ENCODE measurements at places on chromosomes 2 and 18. TPM values are rescaled to one million over a fixed set of nuclear protein-coding genes. Genes with fewer than 3 reads are reported as not detected.
A peak's percentile ranks its signal among the peaks of the same experiment; 100 is the strongest.

- H3K27me3 ChIP-seq, result no peaks in the 10 kb centered on the region
- no peak for DNase-seq
- H3K36me3 ChIP-seq, result no peaks in the 10 kb centered on the region
- no peak overlapping the region for H3K27ac ChIP-seq
- no peak overlapping the region for H3K4me3 ChIP-seq
Observed at GRCh38 chr2:201415149-201415548, 36.1 kb downstream of the TRAK2 start.

GRCh38 chr2:195368249-195369217, 288.5 kb upstream of the SLC39A10 start:
- H3K4me1 ChIP-seq, result no peaks in the 10 kb centered on the region
- DNase-seq, result no peak
- H3K27ac ChIP-seq, result no peak overlapping the region
- H3K27me3 ChIP-seq, result no peaks in the 10 kb centered on the region
- H3K36me3 ChIP-seq, result no peaks in the 10 kb centered on the region
- H3K4me3 ChIP-seq, result no peak overlapping the region

GRCh38 chr2:6924924-6925409, 7.8 kb downstream of the RNF144A start:
- no peak for DNase-seq
- no peak overlapping the region for H3K27ac ChIP-seq
- no peaks in the 10 kb centered on the region for H3K27me3 ChIP-seq
- H3K4me3 ChIP-seq, result no peak overlapping the region
- H3K36me3 ChIP-seq, result no peaks in the 10 kb centered on the region

DNA sequence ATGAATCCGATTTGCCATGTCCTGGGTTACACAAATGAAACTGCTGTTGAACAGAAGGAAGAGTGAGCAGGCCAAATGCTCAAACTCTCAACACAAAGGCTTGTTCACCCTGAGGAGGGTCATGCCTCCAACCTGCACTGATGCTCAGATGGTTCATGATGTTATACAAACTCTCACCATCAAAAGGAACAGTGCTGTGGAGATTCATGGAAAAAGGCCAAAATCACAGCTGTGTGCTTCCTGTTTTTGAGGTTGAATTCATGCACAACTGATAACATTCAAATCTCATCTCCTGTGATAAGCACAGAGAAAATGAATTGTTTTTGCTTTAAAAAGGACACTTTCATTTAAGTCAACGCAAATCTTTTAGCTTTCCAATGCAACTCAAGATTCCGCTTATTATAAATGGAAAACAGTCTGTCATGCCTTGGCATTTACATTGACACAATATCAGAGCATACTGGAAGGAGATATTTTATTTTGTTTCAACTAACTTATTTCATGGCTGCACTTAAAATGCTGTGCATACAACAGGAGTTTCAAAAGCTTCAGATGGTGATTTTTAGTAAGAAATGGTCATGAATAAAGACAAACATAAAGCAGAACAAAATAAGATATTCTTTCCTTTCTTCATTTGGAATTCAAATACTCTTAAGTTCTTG, 22.2 kb upstream of the TTN start:
- no peaks in the 10 kb centered on the region for H3K4me1 ChIP-seq
- H3K36me3 ChIP-seq, result no peaks in the 10 kb centered on the region
- no peak for DNase-seq
- H3K27me3 ChIP-seq, result no peaks in the 10 kb centered on the region

DNA sequence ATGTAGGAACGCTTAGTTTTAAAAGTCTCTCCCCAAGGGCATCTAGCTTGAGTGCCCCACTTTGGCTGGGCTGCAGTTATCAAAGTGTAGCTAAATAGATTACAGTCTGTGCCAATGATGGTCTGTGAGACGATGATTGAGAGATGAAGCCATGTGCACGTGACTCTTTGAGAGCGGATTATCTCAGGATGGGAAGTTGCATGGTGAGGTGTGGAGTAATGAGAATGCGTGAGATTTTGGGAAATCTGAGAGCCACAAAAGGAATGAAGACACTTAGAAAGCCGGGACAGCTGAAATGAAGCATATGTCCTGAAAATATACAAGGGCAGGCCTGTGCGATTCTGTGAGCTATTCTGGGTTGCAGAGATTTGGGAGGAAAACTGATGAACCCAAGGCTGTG, 370.0 kb downstream of the TGIF1 start:
- H3K4me3 ChIP-seq, result no peak overlapping the region
- H3K27ac ChIP-seq, result no peak overlapping the region
- no peaks in the 10 kb centered on the region for H3K36me3 ChIP-seq
- DNase-seq, result no peak
- H3K27me3 ChIP-seq, result no peaks in the 10 kb centered on the region

GRCh38 chr2:27042985-27043634, 8.4 kb upstream of the AGBL5 start:
- H3K27ac ChIP-seq, result no peak overlapping the region
- H3K36me3 ChIP-seq, result no peaks in the 10 kb centered on the region
- H3K27me3 ChIP-seq, result no peaks in the 10 kb centered on the region

DNA sequence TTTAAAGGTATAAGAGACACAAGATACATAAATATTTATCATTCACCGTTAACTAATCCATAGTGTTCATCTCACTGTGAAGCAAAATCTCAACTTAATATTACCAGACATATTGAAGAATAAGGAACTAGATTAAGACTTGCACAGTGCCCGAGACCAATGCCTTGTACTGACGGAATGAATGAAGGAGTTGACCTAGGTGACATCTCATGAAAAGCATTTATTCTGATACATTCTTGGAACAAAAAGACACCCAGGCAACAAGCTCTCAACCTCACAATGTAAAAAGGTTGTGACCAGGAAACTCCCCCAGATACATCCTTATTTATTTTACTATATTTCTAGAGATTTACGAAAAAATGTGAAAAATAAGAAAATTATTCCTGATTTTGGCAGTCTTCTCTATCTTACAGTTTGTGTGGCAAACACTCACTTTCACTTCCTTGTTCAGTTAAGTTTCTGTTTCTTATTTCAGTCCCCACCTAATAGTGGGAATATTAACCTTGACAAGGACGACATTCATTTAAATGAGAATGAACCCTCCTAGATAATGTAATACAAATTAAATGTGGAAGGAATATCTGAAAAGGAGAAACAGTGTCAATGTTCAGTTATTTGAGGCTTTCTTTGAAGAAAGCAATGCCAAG, 28.4 kb downstream of the M1AP start:
- no peak overlapping the region for H3K27ac ChIP-seq
- H3K27me3 ChIP-seq, result no peaks in the 10 kb centered on the region
- no peak for DNase-seq
- H3K36me3 ChIP-seq, result no peaks in the 10 kb centered on the region
- H3K4me1 ChIP-seq, result no peaks in the 10 kb centered on the region

DNA sequence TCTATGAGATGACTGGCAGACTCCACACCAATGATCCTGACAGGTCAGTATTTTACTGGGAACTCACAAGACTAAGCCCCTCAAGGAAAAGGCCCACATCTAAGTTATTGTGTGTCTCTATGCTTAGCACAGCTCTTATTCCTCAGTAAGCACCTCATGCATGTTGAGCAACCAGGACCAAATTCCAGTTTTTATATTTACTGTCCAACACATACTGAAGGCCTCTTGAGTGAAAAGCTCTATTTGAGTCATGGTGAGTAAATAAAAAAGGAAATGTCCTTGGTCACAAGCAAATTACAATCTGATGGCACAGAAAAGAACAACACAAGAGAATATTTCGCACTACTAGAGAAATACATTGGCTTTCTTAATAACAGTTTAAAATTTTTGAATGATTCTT, 87.9 kb upstream of the ETAA1 start:
- H3K4me3 ChIP-seq, result no peak overlapping the region
- no peak overlapping the region for H3K27ac ChIP-seq
- H3K36me3 ChIP-seq, result no peaks in the 10 kb centered on the region
- DNase-seq, result no peak
- H3K4me1 ChIP-seq, result no peaks in the 10 kb centered on the region
- no peaks in the 10 kb centered on the region for H3K27me3 ChIP-seq

DNA sequence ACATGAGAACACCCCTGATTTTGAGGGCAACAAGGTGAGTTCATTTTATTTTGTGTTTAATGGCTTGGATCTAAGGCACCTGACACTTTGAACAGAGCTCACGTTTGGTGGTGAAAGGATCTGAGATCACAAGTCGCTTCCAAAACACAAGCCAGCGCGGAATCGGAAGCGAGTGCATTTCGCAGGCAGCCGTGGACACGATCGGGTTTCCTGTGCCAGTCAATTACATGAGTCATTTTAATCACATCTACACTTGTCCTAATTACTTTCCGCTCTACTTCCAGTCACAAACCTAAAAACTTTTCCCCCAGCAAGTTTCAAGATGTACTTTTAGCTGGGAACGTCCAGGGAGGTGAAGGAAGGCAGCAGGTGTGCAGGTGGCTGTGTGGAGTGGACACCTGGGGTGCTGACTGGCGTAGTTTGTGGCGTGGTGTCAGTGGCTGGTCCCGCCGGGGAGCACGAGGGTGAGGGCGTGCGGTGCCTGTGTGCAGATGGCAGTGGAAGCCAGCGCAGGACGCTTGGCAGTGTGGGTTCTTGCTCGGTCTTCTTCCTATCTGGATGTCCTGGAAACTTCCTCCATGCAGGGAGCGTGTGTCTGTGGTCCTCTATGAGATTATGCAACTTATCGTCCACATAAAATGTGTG, 75.6 kb downstream of the DCDC2C start:
- H3K27me3 ChIP-seq, result no peaks in the 10 kb centered on the region
- no peak overlapping the region for H3K4me3 ChIP-seq
- DNase-seq, result no peak
- no peak overlapping the region for H3K27ac ChIP-seq

- H3K27ac ChIP-seq, result no peak overlapping the region
- no peak for DNase-seq
- no peak overlapping the region for H3K4me3 ChIP-seq
- H3K4me1 ChIP-seq, result no peaks in the 10 kb centered on the region
- no peaks in the 10 kb centered on the region for H3K27me3 ChIP-seq
Observed at GRCh38 chr2:239904496-239904895, 120.6 kb downstream of the NDUFA10 start.

Gene LAMA1
- total RNA-seq, result 141 TPM

GRCh38 chr18:35110554-35111485, 69.6 kb downstream of the MAPRE2 start:
- no peaks in the 10 kb centered on the region for H3K4me1 ChIP-seq
- peak overlapping the region; percentile 61 for H3K27ac ChIP-seq
- no peak for DNase-seq
- no peak overlapping the region for H3K4me3 ChIP-seq
- no peaks in the 10 kb centered on the region for H3K27me3 ChIP-seq

Gene METTL5
- 48.2 TPM for total RNA-seq

All from testis (tissue), 5 donors.